ENCODE measurements at places on chromosomes 7 and 10.

GRCh38 chr7:18420748-18421147 is 74.8 kb upstream of the HDAC9 start:
- no peak for DNase-seq

DNA sequence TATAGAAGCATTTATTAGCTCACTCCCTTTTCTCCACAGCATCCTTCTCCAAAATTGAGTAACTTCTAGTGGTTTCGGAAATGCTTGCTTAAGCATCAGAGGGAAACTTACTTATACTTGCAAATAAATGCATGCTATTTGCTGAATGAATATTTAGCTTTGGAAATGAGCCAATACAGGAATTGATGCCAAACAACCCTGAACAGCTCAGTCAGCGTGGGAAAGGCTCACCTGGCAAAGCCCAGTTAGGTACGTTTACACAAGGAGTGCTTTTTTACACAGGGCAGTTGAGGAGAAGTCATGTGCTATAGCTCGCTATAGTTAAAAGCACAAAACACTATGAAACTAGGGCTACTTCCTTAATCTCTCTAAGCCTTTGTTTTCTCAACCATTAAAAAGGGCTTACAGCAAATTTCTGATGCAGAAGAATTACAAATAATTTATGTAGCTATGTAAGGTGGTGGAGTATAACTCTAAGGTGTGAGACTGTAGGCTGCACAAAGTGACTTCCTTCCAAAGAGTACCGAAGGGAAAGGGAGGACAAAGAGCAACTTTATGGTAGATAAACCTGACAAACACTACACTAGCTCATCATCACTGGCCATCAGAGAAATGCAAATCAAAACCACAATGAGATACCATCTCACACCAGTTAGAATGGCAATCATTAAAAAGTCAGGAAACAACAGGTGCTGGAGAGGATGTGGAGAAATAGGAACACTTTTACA is 498.2 kb downstream of the PHTF2 start:
- no peak for DNase-seq

DNA sequence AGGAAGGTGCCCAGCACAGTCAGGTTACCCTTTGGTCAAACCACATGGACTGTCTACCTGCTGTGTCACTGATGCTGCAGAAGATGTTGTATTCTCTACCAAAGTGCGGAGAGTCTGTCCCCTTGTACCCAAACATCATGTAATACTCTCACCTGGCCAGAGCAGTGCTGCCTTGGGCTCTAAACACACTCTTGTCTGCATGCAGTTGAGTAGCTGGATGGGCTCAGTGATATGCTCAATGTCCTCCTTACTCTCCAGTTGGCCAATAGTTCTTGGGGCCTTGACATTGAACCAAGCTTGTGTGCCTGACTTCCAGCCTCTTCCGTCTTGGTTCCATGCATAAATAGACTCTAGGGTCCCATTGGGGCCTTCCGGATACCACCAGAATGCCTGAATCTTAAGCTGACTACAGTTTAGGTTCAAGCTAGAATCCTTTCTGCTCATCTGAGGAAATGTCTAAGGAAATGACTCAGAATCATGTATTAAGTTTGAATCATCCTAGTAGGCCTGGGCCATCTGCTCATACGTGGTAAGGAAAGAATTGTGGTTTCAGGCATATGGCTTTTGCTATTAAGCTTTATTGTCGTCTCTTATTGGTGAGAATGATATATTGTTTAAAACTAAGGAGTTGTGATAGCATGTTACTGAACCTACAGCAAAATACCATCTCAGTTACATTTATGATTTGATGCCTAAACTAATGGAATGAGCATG is 118.0 kb downstream of the OTUD1 start:
- no peak for DNase-seq

GRCh38 chr10:29501692-29502091 is 133.1 kb downstream of the SVIL start:
- no peak for DNase-seq
